ENCODE measurements at places on chromosomes 3 and 15.

DNA sequence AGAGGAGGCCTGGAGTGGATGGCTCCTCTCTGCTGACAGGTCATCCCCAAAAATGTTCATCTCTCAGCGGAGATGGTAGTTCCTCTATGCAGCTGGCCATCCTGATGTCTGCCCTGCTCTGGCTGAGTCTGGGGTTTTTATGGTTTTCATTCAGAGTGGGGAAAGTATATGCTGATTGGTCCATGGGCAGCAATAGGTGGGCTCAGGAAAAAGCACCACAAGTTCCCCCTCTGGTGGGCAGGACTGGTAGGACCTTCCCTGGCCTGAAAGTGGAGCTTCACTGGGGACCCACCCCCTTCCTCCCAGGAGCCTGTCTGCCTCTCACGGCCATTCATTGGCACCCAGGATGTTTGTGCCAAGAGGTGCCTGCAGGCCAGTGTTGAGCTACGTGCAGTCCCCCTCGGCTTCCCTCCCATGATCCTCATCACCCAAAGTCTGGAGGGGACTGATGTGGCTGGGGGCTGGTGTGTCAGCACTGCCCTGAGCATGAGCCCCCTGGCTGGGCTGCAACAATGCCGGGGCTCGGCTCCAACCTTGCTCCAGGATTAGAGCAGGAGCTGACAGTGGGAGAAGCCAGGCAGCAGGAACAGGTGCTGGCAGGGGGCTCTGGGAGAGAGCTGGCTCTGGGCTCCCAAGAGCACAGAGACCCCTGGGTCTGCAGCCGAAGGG is 13.1 kb upstream of the BLOC1S6 start:
- DNase-seq: peak; percentile 13

DNA sequence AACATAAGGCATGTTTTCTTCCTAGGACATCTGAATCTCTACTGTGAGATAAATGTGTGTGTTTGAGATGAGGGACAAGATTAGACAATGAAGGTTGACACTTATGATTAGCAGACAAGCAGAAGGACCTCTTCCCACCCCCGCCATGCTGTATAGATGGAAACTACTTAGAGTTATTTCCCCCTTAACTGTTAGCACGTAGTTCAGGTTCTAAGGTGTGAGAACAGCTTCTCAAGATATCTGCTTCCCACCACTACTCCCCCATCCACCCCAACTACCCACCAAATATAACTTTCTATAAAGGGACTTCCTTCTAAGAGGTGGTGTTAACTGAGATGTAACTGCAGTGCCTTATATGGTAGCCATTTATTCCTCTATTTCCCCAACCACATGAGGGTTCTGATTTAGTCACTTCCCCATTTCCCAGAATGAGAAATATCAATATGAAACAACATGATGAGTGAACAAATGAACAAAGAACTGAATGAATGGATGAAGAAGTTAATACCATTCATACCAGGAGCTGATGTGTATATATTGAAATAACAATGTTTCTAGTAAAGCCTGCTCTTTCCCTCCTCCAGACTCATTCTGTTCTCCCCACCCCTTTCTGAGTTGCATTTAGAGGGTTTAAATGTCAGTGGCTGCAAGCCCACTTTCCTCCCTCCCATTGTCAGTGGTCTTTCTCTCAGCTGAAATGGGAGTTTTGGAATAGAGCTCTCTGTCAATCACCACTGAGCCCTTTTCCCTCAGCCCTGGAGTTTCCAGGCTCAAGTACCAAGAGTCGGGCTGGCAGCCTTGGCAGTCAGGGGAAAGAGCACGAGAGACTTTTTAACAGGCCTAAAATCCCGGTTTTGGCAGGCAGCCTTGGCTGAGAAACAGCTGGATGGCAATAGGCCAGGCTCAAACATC is 7.7 kb upstream of the RFTN1 start:
- DNase-seq: no peak

- DNase-seq: no peak
These were observed 71.1 kb downstream of the ALDH1A2 start for GRCh38 chr15:57994221-57995049.

- no peak for DNase-seq
These were observed 176.7 kb upstream of the GOLIM4 start for GRCh38 chr3:168272343-168272985.

- DNase-seq: no peak
These were observed 110.3 kb downstream of the PPP2R3A start for GRCh38 chr3:136075811-136076210.

DNA sequence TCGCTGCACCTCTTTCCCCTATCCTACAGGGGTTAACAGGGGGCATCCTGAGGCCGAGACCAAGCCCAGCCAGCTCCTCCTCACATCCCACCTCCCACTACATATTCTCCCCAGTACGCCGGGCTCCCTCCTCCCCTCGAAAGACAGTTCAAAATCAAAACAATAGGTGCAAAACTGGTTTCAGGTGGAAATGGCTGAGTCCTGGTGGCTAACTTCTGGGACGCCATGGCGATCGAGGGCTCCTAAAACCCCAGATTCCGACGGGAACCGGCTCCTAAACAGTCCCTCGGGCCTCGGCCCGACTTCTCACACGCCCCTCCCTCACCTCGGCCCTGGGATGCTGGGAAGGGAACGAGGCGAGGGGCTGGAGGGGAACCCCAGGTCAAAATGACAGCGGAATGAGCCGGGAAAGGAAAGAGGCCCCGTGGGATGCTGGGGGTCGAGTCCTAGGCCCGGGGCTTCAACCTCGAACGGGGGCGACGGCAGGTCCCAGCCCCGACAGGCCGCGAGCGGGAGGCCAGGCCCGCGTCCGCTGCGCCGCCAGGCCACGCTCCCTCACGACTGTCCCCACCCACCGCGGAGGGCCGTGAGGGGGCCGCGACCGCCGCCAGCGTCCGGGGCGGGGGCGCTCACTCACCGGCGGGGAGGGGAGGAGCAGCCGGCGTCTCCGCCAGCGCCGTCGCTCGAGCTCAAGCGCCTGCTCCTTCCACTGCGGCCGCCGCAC is 492 bp downstream of the TMCC1 start:
- DNase-seq: no peak

- DNase-seq: no peak
These were observed 4.7 kb upstream of the DCBLD2 start for GRCh38 chr3:98906230-98906629.

- no peak for DNase-seq
These were observed 68.9 kb downstream of the TM2D3 start for GRCh38 chr15:101583284-101583683.

- no peak for DNase-seq
These were observed 46.3 kb upstream of the ACKR4 start for GRCh38 chr3:132550579-132551305.

GRCh38 chr3:183664913-183665381 is 29.5 kb downstream of the KLHL24 start:
- no peak for DNase-seq

- no peak for DNase-seq
These were observed 240.9 kb upstream of the STT3B start for GRCh38 chr3:31291818-31292217.

- DNase-seq: no peak
These were observed 1238.3 kb upstream of the GBE1 start for GRCh38 chr3:82999777-83000176.

DNA sequence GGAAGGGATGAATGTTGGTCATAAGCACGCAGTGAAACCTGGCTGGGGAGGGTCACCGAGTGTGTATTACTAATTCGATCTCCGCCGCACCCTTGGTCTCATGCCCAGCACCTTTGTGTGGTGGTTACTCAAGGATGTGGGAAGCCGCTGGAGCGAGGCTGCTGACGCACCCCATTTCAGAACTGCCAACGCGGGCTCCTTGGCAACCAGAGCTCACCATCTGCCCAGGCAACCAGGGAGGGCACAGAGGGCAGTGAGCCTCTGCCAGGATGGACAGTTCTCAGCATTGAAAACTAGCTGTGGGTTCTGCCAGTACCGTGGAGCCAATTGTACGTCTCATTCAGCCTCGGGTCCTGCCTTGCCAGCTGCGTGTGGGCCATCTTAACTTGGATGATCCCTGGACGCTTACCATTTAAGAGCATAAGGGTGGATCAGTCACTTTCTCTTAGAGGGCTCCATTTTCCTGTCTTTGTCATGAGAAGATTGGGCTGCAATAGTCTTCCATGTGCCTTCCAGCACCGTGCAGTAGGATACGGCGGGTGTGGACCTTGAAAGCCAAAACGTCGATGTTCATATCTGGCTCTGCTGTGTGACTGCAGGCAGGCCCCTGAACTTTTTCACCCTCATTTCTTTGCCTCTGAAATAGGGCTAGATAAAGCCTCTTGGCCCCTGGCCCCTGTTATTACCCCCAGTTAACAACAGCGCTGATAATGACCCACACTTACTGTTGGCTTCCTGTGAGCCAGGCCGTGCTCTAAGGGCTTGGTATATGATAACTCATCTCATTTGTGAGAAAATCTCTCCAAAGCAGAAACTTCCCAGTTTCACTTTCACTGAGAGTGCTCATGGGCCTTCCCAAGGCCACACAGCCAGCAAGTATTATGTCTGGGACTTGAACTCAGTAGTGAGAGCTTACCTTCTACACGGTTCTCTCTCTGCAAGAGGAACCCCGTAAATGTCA is 238.8 kb downstream of the OPA1 start:
- peak; percentile 68 for DNase-seq

- no peak for DNase-seq
These were observed 9.3 kb downstream of the CCDC33 start for GRCh38 chr15:74245342-74245931.

DNA sequence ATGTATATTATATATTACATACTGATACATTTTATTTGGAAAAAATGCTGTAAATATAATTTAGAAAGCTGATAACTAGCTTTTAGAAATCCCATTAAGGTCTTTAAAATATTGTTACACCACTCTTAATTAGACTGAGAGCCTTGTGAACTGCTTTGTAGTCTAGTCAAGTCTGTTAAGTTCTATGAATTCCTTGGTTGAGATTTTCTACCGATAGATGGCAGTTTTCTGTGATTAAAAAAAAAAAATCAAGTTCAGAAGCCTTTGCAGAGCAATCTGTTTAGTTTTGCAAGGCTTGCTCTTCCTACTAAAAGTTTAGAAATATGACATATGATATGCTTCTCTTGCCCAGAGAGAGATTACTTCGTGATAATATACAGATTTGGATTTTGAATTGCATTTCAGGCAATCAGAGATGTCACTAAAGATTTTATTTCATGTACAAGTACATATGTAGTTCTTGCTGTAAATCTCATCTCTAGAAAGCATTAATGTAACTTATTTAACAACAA is 60.4 kb upstream of the SLITRK3 start:
- DNase-seq: no peak

- DNase-seq: peak; percentile 74
These were observed 37.7 kb upstream of the LCTL start for GRCh38 chr15:66603301-66604179.

DNA sequence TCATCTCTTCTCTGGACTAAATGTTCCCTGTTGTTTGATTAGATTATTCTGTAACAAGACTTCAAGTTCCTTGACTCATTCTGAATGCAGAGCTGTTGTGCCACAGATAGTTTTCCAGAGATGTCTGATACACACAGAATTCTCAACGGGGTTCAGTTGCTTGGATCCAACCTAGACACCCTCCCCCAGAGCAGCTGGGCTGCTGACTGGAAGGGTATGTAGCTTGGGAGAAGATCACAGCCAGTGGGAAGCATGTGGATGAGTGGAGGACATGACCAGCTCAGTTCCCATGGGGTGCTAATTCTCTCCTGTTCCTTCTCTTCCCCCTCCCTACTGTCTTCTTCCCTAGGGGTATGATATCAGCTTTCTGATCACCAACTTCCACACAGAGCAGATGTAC is 6.6 kb upstream of the TTLL3 start:
- DNase-seq: no peak

DNA sequence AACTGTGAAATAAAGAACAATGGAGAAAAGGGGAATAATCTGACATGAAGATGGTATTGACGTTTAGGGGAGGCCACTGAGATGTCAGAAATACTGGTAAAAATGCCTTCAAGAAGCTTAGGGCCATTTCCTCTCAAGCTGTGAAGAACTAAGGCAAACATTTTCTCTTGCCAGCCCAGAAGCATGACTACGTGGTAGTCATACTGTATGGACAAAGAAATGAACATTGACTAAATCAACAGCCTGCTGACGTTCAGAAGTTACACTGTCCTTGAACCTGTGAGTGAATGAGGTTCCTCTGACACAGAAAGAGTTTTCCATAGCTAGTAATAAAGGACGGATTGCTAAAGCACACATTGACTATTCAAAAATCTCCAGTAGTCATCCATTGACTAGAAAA is 121.0 kb downstream of the P3H2 start:
- DNase-seq: no peak

DNA sequence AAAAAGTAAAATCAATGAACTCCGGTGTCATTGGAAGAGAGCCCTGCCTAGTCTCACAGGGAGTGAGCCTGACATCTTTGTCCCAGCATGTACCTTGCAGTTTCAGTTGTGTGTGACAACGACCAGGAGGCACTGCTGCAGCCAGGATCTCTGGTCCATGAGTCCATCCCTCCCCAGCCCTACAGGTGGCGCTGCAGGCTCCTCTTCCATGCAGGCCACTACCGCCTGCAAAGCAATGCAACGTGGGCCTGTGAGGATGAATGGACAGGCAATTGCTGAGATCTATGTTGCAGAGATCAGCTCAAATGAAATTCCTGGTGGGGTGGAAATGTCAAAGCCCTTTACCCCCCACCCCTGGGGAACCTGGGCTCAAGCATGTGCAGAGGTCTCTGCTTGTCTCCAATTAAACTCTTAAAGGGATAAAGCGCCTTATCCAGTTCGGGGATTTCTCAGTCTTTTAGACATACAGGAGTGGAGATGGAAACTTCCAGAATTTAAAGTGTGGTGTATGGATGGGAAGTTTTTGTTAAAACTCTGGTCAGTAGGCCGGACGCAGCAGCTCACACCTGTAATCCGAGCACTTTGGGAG is 35.8 kb downstream of the TKT start:
- peak; percentile 89 for DNase-seq

DNA sequence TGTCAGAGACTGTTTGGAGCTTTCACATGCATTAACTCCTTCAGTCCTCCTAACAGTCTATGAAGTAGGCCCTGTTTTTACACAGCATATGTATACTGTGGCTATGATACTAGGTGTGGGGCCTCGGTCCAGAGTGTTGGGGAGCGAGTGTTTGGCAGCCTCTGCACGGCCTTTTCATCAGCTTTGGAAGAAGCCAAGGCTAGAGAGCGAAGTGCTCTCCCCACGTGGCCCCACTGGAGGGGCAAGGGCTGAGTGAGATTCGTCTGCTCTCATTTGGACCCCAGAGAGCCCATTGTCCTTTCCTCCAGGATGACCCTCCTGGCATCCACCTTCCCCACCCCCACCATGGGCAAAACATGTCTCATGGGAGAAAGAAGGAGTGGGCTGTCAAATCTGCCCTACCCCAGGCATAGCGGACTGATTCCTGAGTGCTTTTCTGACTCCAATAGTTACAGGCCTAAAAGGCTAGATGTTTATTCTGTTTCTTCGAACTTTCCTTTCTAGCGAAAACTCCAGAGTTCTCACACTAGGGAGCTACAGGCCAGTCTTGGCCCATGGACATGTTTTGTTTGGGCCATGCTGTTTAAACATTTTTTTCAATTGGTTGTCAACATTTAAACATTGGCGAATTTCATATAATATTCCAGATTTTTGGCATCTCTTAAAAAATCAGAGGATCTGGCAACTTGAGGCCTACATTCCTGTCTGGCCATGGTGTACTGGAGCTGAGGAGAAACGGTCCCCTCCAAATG is 76.0 kb downstream of the EEFSEC start:
- DNase-seq: no peak

- DNase-seq: no peak
These were observed 4.6 kb downstream of the PARL start for GRCh38 chr3:183880121-183880520.

GRCh38 chr3:18744472-18744871 is 319.3 kb upstream of the SATB1 start:
- DNase-seq: no peak

GRCh38 chr3:9032231-9032777 is 69.0 kb upstream of the RAD18 start:
- no peak for DNase-seq

GRCh38 chr15:39365873-39366272 is 215.0 kb upstream of the THBS1 start:
- DNase-seq: no peak

Measured in body of pancreas (tissue), 4 donors.